ENCODE measurements at places on chromosomes 5 and 9.

DNA sequence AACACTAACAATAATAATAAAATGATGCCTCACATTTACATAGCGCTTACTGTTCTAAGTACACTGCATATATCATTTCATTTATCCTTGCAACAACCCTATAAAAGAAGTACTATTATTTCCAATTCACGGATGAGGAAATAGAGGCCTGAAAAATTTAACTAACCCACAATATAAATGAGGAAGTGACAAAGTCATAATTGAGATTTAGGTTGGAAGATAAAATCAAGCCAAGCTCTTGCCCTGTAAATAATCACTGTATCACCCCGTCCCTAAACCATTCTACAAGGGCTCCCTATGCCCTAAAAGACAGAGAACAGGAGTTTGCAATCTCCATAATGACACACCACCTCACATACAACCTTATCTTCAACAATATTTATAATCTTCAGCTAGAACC is 49.6 kb downstream of the STRBP start:
- no peak for DNase-seq

GRCh38 chr5:135246605-135246922 is 152.5 kb downstream of the MACROH2A1 start:
- DNase-seq, result no peak

DNA sequence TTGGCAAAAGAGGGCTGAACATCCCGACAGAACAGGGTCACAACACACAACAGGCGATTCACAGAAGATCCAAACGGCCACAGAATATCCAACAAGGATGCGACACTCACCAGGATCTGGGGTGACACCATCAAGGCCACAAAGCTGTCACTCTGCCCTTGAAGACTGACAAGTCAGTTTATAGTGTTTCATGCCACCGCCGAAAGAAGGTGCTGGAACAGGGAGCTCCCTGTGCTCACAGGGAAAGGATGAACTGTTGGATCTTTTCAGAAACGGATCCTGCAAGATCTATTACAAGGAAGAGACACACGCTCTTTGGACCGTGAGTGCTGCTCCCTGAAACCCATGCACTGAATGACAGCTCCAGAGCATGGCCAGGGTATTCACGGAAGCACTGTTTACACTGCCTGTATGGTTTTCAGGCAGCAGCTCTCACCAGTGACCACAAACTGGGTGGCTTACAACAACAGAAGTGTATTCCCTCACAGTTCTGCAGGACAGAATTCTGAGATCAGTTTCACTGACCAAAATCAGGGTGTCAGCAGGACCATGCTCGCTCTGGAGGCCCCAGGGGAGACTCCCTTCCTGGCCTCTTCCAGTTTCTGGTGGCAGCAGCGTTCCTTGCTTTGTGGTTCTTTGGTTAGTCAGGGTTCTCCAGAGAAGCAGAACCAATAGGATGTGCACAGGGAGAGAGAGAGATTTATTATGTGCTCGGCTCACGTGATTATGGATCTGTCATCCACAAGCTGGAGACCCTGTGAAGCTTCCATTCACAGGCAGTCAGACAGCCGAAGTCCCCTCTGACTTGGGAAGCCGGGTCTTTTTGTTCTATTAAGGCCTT is 52.8 kb downstream of the SEMA4D start:
- DNase-seq, result no peak

GRCh38 chr5:126763371-126763770 is 13.6 kb upstream of the LMNB1 start:
- DNase-seq, result no peak

GRCh38 chr9:138104251-138105122 is 226.9 kb downstream of the CACNA1B start:
- DNase-seq, result no peak

DNA sequence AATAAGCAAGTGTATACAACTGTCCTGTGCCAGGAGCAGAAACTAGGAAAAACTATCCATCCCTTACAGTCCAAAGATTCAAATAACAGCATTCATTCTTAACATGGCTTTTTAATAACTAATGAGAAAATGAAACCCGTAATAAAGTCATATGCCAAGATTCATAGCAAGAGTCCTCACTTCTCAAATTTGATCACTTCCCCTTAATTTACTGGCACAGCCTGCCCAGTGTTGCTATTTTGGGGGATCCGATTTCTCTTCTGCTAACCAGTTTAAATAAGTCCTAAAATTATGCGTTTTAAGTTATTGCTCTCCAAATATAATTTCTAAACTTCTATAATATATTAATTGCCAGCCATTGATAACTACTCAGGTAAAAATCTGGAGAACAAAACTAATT is 177.0 kb upstream of the PTGER4 start:
- no peak for DNase-seq

DNA sequence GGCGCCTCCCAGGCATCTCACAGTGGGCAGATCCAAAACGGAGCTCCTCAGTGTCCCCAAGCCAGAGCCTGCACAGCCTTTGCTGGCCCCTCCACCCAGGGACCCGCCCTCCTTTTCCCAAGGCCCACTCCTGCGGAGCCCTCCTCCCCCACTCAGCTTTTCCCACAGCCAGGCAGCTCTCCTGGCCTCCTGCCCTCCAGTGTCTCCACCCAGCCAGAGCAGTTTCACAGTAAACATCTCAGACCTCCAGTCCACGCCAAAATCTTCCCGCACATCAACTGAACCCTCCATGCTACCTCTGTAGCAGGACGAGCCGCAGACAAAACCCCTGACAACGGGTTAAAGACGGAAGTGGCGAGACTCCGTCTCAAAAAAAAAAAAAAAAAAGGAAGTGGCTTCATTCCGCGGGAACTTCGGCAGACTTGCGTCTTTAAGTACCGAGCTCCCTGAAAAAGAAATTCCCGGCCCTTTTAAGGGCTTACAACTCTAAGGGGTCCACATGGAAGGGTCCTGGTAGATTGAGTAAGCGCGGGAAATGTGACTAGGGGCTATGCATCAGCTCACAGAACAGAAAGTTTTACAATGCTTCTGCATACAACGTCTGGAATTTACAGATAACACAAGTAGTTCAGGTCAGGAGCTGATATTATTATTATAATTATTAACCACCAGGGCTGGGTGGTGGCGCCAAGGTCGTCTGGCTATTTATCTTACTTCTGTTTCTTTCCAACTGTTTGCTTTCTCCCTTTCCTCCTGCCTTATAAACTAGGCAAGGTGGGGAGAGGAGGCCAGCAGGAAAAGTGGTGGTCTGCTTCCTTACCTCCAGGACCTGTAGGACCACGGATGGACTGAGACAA is 11.4 kb upstream of the GRIN1 start:
- DNase-seq, result no peak

GRCh38 chr9:76271755-76272154 is 122.5 kb downstream of the RFK start:
- no peak for DNase-seq

- no peak for DNase-seq
Measured at GRCh38 chr5:164184158-164184557, 678.7 kb downstream of the MAT2B start.

DNA sequence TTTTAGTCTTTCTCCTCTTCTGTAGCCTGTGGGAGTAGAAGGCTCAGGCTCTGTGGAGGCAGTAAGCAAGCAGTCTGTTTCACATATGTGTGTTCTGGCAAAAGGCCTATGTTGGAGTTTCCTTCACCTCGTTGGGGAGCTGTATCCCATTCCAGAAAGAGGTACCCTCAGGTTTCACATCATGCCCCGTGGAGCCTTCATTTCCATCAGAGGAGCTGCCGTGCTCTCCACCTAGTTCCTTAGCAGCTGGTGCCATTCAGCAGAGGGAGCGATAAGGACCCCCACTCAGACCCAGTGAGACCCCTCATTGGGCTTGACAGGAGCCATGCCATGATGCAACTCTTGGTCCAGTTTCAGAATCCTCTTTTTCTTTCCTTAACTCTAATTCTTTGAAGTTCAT is 50.6 kb upstream of the ANGPTL2 start:
- no peak for DNase-seq

DNA sequence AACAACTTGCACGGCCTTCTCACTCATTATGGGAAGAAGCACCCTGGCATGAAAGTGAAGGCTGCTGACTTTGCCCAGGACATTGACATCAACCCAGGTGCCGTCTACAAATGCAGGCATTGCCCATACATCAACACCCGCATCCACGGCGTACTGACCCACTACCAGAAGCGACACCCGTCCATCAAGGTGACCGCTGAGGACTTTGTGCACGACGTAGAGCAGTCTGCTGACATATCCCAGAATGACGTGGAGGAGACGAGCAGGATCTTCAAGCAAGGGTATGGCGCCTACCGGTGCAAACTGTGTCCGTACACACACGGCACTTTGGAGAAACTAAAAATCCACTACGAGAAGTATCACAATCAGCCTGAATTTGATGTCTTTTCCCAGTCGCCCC is 65.4 kb downstream of the ZNF462 start:
- no peak for DNase-seq

- no peak for DNase-seq
Measured at GRCh38 chr9:14190240-14190639, 123.7 kb downstream of the NFIB start.

GRCh38 chr5:163310997-163311396 is 126.4 kb upstream of the CCNG1 start:
- no peak for DNase-seq

DNA sequence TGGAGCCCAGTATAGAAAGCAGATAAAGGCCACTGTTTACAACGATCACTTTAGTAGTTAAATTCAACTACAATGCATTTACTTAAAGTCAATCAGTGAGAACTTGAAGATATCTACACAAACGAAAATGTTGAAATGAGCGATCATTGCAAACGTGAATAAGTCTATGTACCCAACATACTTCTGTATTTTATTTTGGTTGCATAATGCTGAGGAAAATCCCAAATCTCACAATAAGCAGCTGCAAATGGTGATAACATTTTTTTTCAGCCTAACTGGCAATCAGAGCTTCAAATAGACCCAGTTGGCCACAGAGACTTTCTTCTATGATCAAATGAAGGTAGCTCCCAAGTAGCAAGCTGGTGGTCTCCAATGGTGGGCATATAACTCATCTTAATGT is 32.1 kb downstream of the PDGFRB start:
- no peak for DNase-seq

GRCh38 chr5:174617910-174618309 is 106.5 kb upstream of the MSX2 start:
- no peak for DNase-seq

GRCh38 chr5:62328772-62329491 is 22.9 kb downstream of the KIF2A start:
- no peak for DNase-seq

DNA sequence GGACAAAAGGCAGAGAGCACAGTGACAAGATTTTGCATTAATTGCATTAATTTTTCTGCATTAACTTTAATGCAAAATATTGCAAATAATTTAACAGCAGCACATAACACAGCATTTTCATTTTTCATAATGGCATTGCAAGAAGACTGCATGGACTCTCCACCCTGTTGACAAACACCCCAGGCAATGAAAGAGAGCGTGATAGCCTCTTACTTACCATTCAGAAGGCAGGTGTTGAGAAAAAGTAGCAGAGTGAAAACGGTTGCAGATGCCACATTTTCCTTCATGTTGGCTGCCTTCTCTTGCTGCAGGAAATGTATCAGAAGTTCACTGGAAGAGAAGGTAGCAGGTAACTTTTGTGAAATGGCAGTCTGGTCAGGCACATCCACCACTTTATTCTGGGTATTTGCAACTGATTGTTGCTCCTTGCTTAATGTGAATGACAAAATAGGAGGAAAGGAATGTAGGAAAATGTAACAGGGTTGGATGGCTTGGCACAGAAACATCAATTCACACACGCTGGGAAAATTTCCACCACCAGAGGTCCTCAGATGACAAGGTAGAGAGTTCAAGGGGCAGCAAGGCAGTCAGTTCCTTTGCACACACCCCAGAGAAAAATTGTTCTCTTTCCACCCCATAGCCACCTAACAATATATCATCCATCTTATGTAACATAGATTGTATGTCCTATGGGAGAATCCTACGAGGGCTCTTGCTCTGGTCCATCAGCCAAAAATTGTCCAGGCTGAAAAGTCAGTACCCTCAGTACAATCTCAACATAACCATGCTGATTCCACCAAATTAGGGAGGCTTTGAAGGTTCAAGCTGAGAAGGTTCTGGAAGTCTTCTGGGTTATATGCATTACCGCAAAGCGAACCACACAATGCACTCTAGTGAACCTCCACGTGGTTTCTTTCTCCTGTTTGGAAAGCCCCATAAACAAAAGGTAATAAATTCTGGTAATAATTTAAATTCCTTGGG is 41.9 kb upstream of the AGXT2 start:
- peak; percentile 5 for DNase-seq

DNA sequence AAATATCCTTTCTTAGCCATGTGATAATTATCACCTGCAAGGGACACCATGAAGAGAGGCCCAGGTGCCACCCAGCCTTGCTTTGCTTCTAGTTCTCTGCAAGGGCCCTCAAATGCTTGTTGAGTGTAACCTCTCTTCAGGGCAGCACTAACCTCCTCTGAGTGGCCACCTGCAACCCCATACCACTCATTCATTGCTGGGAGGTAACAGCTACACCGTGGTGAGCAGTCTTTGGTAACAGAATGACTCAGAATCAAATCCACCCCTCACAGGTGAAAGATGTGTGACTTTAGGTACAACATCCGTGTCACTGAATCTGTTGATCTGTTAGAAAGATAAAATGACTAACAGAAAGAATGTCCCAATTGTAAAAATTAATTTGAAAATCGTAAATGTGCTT is 365.1 kb upstream of the TRPC7 start:
- DNase-seq, result no peak

GRCh38 chr9:112031400-112031799 is 134.8 kb downstream of the UGCG start:
- no peak for DNase-seq

GRCh38 chr5:122844136-122844909 is 1.1 kb upstream of the SNX24 start:
- DNase-seq, result no peak

GRCh38 chr9:129084087-129084486 is 3.2 kb downstream of the DOLPP1 start:
- no peak for DNase-seq

DNA sequence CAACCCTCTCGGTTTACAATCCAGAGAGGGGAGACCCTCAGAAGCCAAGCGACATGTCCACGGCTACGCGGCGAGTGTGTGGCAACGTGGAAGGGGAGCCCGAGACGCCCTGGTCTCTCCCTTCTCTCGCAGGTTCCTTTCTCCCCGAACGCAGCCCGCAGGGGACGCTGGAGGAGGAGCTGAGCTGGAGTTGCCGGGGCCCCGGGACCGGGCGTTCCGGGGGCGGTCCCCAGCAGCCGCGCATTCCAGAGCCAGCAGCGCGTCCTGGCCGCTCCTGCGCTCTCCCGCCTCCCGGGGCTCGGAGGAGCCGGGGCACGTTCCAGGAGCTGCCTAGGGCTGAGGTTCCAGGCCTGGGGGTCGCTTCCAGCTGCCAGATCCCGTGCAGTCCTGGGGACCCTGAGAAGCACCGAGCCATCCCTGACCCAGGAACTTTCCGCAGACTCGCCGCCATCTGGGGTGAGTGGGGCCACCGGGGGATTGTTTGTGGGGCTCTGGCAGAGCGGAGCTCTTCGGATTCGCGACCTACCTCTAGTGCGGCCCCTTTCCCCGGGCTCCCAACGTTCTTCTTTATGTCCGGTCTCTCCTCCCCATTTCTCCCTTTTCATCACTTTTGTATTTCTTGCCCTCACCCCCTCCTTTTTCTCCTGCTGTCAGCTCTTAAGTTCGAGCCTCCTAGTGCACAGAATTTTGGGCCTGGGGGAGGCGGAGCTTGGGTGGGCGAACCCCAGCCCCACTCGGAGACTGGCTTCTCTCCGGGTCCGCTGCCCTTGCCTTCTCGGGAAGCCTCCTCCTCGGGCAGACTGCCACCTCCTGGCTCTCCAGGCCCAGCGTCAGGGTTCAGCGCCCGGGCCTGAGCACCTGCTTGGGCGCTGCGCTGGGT is at the start of gene SMIM3:
Gene SMIM3, plus strand, starts transcription at position 241 of the 880 bp plus-strand sequence. CDS start 16,684 bp downstream, outside the sequence.
- peak; percentile 37 for DNase-seq
